ENCODE measurements at places on chromosomes 1 and 21. TPM values are rescaled to one million over a fixed set of nuclear protein-coding genes. Genes with fewer than 3 reads are reported as not detected.
A peak's percentile ranks its signal among the peaks of the same experiment; 100 is the strongest.

DNA sequence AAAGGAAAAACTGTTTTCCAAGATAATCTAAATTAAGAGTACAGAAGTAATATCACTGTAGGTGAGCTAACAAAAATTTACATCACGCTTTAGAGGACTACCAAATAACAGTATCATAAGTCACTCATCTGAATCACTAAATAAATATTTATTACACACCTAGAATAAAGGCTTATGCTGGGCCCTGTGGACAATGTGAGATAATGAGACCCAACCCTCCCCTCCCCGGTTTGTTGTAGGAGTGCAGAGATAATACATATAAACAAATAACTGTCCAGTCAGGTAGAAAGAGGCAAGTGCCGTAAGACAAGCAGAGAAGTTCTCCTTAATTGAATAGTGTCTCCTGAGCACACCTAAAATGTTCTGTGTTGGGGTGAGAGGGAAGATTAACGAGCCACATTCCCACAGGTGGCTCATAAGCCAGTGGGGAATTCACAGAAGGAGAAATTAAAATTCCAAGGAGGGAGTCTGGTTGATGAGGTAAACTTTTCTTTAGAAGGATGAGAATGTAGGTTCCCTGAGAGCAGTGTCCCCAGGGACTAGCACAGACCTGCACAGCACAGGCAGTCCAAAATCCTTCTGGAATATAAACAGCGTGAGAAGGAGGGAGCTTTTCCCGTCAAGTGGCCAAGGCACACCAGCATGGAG is 241.4 kb downstream of the NFIA start:
- H3K4me3 ChIP-seq: no peak overlapping the region
- H3K27me3 ChIP-seq: no peaks in the 10 kb centered on the region
- no peak for DNase-seq

DNA sequence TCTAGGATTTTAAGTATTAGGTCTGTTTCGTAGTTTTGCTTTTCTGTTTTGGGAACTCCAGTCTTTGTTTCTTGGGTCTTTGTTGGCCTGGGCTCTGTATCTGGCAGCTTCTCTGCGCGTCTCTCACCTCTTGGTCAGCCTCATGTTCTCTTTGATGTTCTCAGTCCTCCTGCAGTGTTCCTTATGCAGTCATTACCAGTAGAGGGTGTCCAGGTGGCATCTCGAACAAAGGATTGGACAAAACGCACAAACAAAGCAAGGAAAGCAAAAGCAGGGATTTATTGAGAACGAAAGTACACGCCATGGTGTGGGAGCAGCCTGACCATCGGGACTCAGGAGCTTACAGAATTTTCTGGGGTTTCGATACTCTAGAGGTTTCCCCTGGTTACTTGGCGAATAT is 133.7 kb upstream of the COL6A1 start:
- no peak overlapping the region for H3K4me3 ChIP-seq
- no peak overlapping the region for H3K27ac ChIP-seq
- peaks cover 15% of the 10 kb centered on the region for H3K27me3 ChIP-seq
- H3K36me3 ChIP-seq: no peaks in the 10 kb centered on the region
- no peak for DNase-seq

DNA sequence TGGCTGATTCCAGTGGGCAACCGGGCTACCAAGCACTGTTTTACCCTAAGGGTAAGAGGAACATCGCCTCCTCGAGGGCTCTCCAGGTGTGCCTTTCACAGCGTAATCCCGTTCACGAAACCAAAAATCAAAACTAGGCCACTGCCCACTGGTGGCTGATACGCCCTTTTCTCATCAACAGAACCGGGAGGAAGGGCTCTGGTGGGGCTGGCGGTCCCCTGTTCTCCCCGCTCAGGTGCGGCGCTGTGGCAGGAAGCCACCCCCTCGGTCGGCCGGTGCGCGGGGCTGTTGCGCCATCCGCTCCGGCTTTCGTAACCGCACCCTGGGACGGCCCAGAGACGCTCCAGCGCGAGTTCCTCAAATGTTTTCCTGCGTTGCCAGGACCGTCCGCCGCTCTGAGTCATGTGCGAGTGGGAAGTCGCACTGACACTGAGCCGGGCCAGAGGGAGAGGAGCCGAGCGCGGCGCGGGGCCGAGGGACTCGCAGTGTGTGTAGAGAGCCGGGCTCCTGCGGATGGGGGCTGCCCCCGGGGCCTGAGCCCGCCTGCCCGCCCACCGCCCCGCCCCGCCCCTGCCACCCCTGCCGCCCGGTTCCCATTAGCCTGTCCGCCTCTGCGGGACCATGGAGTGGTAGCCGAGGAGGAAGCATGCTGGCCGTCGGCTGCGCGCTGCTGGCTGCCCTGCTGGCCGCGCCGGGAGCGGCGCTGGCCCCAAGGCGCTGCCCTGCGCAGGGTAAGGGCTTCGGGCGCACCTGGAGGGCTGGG is at the start of gene IL6R:
Gene IL6R, plus strand, starts transcription at position 360 of the 763 bp plus-strand sequence. Its CDS starts 287 bp downstream, at position 647.
- peak; percentile 74 for DNase-seq
- H3K4me3 ChIP-seq: peak within 1 kb of the TSS; percentile 77
- peak within 1 kb of the TSS; percentile 88 for H3K27ac ChIP-seq
- H3K36me3 ChIP-seq: peaks cover 3% of the 10 kb centered on the region
- H3K27me3 ChIP-seq: peaks cover 19% of the 10 kb centered on the region

The PTGER3 gene
- 0.13 TPM for total RNA-seq

- no peak overlapping the region for H3K4me3 ChIP-seq
- H3K27ac ChIP-seq: no peak overlapping the region
- no peaks in the 10 kb centered on the region for H3K27me3 ChIP-seq
- peaks cover 40% of the 10 kb centered on the region for H3K36me3 ChIP-seq
- DNase-seq: no peak
These were observed 14.7 kb downstream of the TMCO1 start for GRCh38 chr1:165753934-165754333.

- no peaks in the 10 kb centered on the region for H3K4me1 ChIP-seq
- H3K27ac ChIP-seq: no peak overlapping the region
- H3K27me3 ChIP-seq: no peaks in the 10 kb centered on the region
These were observed 171.5 kb downstream of the LRRC7 start for GRCh38 chr1:69739251-69739605.

GRCh38 chr1:189432753-189433152 is 1044.9 kb downstream of the BRINP3 start:
- H3K4me1 ChIP-seq: no peaks in the 10 kb centered on the region
- no peak overlapping the region for H3K27ac ChIP-seq
- no peaks in the 10 kb centered on the region for H3K27me3 ChIP-seq
- no peaks in the 10 kb centered on the region for H3K36me3 ChIP-seq
- H3K4me3 ChIP-seq: no peak overlapping the region

GRCh38 chr1:218380125-218380977 is 35.2 kb downstream of the TGFB2 start:
- H3K27me3 ChIP-seq: peaks cover 52% of the 10 kb centered on the region
- H3K36me3 ChIP-seq: no peaks in the 10 kb centered on the region
- no peak overlapping the region for H3K4me3 ChIP-seq
- no peak overlapping the region for H3K27ac ChIP-seq
- H3K4me1 ChIP-seq: peaks cover 8% of the 10 kb centered on the region
- no peak for DNase-seq

- H3K36me3 ChIP-seq: no peaks in the 10 kb centered on the region
- no peaks in the 10 kb centered on the region for H3K27me3 ChIP-seq
- H3K4me3 ChIP-seq: peak overlapping the region; percentile 85
- no peak for DNase-seq
- H3K4me1 ChIP-seq: peaks cover 73% of the 10 kb centered on the region
- H3K27ac ChIP-seq: peak overlapping the region; percentile 90
These were observed 32.0 kb upstream of the WASF2 start for GRCh38 chr1:27521861-27522431.

The ATP1A2 gene
- not detected for total RNA-seq

DNA sequence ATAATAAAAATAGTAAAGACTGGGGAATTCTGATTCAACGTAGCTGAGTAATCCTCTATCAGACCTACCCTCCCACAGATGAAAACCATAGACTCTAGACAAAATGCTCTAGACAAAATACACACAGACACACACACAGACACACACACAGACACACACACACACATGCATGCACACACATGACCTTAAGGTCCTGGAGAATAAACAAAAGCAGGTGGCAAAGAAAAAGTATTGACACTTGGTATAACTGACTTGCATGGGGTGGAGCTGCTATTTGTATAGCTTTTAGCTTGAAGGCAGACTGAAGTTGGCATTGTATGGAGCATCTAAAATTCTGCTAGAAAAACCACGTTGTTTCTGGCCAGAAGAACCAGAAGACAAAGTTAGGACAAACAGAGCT is 29.3 kb downstream of the C1orf141 start:
- H3K27me3 ChIP-seq: peaks cover 9% of the 10 kb centered on the region
- H3K4me1 ChIP-seq: no peaks in the 10 kb centered on the region

GRCh38 chr1:217369271-217369981 is 261.5 kb downstream of the GPATCH2 start:
- no peak overlapping the region for H3K4me3 ChIP-seq
- H3K4me1 ChIP-seq: peaks cover 3% of the 10 kb centered on the region
- no peaks in the 10 kb centered on the region for H3K36me3 ChIP-seq
- no peak for DNase-seq
- H3K27ac ChIP-seq: no peak overlapping the region
- H3K27me3 ChIP-seq: no peaks in the 10 kb centered on the region

The C8B gene
- not detected for total RNA-seq

DNA sequence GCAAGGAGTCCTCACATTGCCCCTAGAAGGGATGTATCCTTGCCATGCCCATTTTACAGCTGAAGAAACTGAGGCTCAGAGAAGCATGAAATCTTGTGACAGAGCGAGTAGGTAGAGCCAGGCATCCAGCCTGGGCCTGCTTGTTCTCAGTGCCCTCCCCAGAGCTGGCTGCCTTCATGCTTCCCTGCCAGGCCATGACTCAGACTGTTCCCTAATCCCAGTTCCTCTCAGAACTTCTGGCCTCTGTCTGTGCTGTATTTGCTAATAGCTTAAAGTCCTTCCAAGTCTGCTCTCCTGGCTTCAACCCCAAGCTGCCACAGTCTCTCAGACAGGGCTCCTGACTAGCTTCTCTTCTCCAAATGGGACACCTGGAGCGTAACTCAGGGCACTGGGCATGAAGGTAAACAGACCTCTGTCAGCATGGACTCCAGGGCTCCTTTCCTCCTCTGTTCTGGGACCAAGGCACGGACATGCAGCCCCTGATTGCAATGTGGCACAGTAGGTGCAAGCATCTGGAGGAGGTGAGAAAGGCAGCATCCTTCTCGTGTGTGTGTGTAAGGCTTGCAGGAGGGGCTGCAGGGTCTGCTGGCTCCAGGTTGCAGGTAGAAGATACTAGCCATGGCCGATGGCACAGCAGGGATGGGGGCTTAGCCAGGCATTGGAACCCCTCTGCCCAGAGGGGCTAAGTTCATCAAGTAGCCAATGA is 122.7 kb downstream of the HMGB4 start:
- H3K27me3 ChIP-seq: peaks cover 3% of the 10 kb centered on the region
- no peak for DNase-seq
- no peaks in the 10 kb centered on the region for H3K36me3 ChIP-seq
- H3K4me1 ChIP-seq: no peaks in the 10 kb centered on the region

The PCP4 gene
- not detected for total RNA-seq

The TP53BP2 gene
- total RNA-seq: 34.4 TPM

The TGFB2 gene
- not detected for total RNA-seq

DNA sequence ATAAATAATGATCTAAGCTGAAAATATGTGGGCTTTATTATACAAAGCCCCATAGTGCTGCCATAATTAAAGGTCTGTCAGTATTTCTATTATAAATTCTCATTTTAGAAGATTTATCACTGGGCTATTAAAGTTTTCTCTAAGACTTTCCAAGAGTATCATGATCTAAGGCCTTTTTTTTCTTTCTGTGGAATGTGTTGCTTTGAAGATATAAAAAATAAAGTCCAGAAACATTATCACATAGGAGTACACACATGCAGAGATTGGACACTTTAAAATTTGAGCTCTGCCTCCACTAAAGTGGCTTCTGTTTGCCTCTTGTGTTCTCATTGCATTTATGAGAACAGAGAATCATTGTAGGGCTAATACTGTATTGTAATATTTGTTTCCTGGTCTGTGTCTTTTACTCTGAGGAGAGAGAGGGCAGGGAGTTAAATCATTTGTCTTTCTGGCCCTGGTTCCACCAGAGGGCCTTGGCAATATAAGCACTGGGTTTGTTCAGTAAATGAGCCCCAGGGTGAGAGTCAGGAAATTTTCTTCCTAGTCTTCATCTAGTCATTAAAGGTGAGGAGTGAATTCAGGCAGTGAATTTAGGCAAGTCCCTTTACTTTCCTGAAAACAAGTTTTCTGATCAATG is 70.2 kb downstream of the NFIA start:
- peaks cover 14% of the 10 kb centered on the region for H3K27me3 ChIP-seq
- peaks cover 4% of the 10 kb centered on the region for H3K4me1 ChIP-seq
- H3K36me3 ChIP-seq: no peaks in the 10 kb centered on the region
- no peak overlapping the region for H3K27ac ChIP-seq
- no peak overlapping the region for H3K4me3 ChIP-seq

The ESRRG gene
- total RNA-seq: not detected

The FMOD gene
- total RNA-seq: 0.23 TPM

- no peak overlapping the region for H3K27ac ChIP-seq
- no peaks in the 10 kb centered on the region for H3K36me3 ChIP-seq
- H3K27me3 ChIP-seq: peaks cover 2% of the 10 kb centered on the region
- no peaks in the 10 kb centered on the region for H3K4me1 ChIP-seq
- no peak overlapping the region for H3K4me3 ChIP-seq
These were observed 213.7 kb downstream of the PBX1 start for GRCh38 chr1:164772635-164773034.

The TRPM2 gene
- 14.8 TPM for total RNA-seq

DNA sequence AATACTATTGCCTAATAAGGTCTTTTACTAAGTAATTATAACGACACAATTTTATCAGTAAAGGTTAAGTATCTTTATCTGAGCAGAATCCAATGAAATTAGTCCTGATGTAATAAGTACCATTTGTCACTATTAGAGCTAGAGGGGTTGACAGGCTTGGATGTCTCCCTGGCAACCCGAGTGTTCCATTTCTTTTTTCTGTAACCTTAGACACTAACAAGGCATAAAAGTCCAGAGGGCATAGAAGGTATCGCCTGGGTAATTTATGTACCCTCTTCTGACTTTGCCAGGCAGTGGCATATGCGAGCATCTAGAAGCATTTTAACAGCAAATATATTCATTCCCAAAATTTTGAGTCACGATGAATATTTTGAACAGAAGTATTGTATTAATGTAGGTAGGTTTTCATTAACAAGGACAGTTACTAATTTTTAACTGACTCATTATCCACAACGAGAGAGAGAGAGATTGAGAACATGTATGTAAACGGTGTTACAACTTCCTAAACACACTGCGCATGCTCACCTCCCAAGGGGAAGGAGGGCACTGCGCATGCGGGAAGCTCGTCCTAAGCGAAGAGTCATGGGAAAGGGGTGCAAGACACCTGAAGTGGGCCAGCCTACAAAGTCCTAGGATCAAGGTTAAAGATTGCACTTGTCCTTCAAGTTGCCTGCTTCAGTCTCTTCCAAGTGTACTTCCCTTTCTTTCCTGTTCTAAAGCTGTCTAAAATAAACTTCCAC is 423.9 kb downstream of the DSCAM start:
- DNase-seq: no peak
- H3K4me3 ChIP-seq: no peak overlapping the region
- no peaks in the 10 kb centered on the region for H3K27me3 ChIP-seq
- H3K4me1 ChIP-seq: no peaks in the 10 kb centered on the region

DNA sequence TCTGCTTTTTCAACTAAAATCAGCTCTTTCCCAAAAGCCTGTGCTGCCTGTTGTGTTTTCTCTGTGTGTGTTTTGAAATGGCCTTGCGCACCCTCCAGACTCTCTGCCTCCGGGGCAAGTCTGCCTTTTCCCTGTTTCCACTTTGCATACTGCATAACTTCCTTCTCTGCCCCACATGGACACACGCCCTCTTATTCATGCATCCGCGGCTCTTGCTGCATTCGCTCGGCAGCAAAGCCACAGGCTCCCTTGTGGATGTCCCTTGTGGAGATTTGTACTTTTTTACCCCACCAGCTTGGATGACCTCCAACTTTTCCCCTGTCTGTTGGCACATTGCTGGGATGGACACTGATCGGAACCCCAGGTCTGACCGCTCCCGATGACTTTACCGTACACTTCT is 147.6 kb downstream of the ADSS2 start:
- no peak overlapping the region for H3K4me3 ChIP-seq
- no peak for DNase-seq
- H3K4me1 ChIP-seq: peaks cover 9% of the 10 kb centered on the region
- H3K27ac ChIP-seq: no peak overlapping the region
- H3K36me3 ChIP-seq: peaks cover 9% of the 10 kb centered on the region
- H3K27me3 ChIP-seq: peaks cover 4% of the 10 kb centered on the region

The SLC2A5 gene
- total RNA-seq: 0.25 TPM

Data from activated CD4-positive, alpha-beta memory T cell treated with anti-CD3 and anti-CD28 coated beads, Interleukin-2, amount 10 ng/mL, durations not matched to agents 7 days and 5 days (primary cell).